ENCODE measurements at places on chromosomes 6 and 20.

GRCh38 chr20:19291024-19291817, 78.8 kb downstream of the SLC24A3 start:
- no peak for DNase-seq

DNA sequence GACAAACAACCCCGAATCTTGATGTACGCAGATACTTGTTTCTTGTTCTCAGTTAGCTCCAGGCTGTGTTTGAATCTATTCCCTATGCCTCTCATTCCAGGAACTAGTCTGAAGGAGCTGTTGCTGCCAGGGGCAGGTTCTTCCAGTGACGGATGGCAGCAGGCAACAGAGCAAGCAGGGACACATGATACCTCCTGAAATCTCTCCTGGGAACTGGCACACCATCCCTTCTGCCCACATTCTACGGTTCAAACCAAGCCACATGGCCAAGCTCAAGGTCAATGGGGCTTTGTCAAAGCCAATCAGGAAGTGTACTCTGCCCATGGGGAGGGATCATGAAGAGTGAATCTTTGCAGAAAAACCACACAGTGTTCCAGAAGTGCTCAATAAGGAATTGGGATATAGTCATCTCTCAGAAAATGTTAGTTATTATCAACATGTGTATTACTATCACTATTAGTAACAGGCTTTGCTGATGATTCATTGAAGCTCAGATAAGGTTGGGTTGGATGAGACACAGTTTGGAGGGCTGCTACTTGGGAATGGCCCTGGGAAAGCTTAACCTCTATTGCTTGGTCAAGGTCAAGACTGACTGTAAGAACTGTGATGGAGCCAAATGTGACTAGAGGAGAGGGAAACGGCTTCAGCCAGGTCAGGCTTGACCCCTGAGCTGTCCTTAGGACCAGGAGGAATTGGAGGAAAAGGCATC, 454.9 kb downstream of the PTPRT start:
- DNase-seq = peak; percentile 16

DNA sequence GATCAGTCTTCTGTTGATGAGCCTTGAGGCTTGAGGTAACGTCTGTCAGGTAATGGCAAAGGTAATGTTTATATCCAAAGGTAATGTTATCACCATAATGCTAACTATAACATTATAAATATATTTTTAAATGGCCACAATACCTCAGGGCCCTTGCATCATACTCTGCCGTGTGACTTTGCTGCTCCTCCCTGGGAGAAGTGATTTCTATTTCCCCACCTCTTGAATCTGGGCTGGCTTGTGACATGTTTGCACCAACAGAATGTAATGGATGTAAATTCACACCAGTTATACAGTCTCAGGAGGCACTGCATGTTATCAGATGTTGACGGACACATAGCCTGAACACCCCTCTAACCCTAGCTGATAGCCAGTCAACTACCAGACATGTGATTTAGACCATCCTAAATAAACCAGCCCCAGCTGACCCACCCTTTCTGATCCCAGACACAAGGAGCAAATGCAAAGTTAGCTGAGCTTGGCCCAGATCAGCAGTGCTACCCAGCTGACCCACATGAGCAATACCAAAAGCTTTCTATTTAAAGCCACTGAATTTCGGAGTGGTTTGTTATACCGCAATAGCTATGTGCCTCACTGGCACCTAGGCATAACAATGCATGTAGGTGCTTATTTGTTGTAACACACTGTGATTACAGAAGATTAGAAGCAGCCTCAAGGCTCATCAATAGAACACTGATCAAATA, 93.8 kb upstream of the SIRPA start:
- no peak for DNase-seq

DNA sequence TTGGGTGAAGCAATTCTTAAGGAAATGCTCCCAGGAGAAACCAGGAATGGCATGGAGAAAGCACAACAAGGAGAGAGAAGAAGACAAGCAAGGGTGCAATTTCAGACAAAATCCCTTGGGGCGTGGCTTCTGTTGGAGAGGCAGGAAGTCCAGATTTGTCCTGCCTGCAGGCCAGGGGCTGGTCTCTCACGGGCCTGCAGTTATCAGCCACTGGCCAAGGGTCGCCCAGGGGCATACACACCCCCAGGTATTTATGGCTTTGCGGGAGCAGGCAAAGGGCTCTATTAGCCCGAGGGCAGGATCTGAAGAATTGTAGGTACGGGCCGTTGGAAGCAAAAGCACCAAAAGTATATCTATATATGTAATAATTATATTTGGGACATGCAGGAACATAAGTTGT, 87.7 kb downstream of the IYD start:
- DNase-seq = no peak

- peak; percentile 29 for DNase-seq
These were observed 85.1 kb downstream of the NCOA3 start for GRCh38 chr20:47586649-47587294.

- no peak for DNase-seq
These were observed 175.6 kb downstream of the BMP7 start for GRCh38 chr20:57090590-57091560.

GRCh38 chr6:115456848-115457247, 603.8 kb downstream of the FRK start:
- DNase-seq = no peak

DNA sequence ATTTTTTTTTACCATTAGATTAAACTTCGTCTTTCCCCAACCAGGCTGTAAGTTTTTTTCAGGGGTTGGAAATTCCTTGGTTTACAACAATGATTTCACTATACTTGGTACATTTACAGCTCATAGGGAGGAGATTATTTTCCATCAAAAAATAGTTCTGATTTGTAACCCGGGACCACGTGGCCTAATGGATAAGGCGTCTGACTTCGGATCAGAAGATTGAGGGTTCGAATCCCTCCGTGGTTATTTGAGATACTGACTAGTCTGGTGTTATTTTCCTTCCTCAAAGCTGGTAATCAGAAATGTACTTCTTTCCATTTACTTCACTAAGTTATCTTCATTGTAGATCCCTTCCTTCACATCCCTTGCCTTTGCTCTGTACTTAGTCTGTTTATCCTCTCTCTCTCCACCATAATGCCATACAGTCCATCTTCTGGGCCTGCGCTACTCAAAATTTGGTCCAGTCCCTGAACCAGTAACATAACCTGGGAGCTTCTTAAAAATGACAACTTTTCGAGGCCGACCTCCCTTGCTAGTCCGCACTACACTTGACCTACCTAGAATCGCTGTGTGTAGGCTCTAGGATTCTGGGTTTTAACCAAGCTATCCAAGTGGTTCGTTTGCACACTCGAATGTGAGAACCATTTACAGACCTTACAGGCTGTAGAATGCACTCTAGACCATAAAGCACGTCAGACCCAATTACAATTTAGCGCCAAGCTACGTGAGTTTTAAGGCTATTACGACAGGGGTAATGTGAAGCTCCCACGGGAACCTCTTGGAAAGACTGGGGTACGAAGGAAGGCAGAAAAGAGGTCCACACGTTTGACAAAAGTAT, 42.1 kb upstream of the BTN3A2 start:
- DNase-seq = peak; percentile 93

GRCh38 chr6:163831736-163832135, 417.2 kb downstream of the QKI start:
- no peak for DNase-seq
